Kidney (tissue), 22 donors: ENCODE measurements at places on chromosomes 1 and 21. TPM values are rescaled to one million over a fixed set of nuclear protein-coding genes. Genes with fewer than 3 reads are reported as not detected.

Gene COL24A1
- polyA plus RNA-seq = 0.47 TPM

Gene PRKAA2
- polyA plus RNA-seq = 7.0 TPM

Gene TMEM61
- polyA plus RNA-seq = 42.7 TPM

Gene TRAF3IP3
- polyA plus RNA-seq = 3.6 TPM

Gene DCLRE1B
- polyA plus RNA-seq = 1.4 TPM

Gene SYCP1
- not detected for polyA plus RNA-seq

Gene TMOD4
- polyA plus RNA-seq = 0.65 TPM

Gene AXDND1
- polyA plus RNA-seq = not detected

Gene DDAH1
- 98.9 TPM for polyA plus RNA-seq

Gene MCOLN2
- polyA plus RNA-seq = 0.56 TPM
